ENCODE measurements at places on chromosomes 5 and 9.

DNA sequence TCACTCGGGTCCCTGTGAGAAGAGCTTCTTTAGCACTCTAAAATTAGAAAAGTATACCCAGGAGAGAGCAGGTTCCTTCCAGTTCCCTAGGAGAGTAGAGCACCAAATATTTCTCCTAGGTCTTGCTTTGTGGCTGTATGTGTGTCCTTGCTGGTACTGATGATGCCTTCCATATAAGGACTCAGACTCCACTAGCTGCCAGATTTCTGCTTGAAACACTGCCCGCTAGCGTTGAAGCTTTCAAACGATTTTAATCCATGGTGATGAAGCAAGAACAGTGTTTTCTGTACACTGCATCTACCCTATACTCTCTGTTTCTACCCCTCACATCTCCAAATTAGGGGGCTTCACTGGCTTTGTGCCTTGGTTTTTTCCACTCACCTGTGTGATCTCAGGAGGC, 2.4 kb upstream of the SMC2 start:
- no peak for DNase-seq

DNA sequence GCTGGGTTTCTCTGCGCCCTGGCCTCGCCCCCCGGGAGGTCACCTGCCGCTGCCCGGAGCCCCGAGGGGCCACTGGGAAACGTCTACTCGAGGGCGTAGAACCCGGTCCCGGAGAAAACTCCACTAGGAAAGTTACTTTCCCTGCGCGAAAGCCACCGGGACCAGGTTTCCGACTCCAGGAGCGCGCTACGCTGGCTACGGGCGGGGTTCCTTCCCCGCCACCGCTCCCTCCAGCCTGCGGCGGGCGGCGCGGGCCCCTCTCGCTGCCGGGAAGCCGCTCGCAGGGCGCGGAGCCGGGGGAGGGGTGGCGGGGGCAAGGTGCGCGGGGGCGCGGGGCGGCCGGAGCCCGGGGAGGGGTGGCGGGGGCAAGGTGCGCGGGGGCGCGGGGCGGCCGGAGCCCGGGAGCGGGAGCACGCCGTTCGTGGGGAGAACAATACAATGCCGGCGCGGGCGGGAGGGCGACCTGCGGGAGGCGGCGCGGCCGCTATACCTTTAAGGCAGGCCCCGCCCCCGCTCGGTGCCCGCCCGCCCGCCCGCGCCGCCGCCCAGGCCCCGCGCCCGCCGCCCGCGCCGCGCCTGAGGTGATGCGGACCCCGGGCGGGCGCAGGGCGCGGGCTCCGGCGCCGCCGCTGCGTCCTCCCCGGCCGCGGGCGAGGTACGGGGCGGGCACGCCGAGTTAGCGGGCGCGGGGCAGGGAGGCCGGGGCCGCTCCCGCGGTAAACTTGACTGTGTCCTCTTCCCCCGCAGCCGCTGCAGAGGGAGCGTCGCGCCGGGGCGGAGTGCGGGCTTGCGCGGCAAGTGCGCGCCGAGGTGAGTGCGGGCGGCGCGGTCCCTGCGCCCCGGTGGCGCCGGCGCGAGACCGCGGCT, 278.1 kb downstream of the AOPEP start:
- no peak for DNase-seq

DNA sequence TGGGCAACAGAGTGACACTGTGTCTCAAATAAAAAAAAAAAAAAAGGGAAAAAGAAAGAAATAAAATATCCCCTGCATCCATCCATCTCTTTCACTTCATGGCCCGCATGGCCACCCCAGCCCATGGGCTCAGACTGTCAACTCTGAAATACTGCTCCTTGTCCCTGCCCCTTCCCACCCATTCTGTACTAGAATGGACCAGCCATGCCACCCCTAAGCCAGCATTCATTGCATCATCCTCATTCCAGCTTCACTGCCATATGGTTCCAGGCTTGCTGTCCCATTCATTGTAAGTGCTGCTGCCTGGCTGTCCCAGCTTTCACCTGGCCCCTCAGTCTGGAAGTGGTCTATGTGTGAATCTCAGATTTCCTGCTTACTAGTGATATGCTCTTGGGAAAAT, 46.2 kb downstream of the SPRY4 start:
- DNase-seq, result no peak

DNA sequence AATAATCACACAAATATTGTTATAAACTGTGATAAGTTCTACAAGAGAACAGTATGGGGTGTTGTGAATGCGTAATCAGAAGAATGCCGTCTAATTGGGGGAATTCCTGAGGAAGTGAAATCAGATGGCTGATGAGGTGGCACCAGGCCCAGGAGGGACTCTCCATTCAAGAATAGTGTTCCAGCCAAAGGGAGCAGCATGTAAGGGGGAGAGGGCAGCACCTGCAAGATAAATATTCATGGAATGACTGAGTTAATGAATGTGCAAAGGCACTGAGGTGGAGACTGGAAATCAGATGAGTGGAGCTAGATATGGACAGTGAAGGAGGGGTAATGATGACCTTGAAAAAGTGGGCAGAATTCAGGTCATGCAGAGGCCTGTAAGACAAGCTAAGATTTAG, 250.6 kb downstream of the ARRDC3 start:
- DNase-seq, result no peak

DNA sequence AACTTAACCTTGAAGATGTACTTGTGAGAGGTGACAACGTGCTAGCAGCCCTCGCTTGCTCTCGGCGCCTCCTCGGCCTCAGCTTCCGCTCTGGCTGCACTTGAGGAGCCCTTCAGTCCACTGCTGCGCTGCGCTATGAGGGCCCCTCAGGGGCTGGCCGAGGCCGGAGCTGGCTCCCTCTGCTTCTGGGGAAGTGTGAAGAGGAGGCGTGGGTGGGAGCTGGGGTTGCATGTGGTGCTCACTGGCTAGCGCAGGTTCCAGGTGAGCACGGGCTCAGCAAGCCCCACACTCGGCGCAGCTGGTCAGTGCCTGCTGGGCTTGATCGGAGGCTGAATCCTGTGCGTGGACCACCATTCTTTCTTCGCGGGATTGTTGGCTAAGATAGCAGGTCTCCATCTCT, 166.1 kb downstream of the MRPS30 start:
- no peak for DNase-seq

- no peak for DNase-seq
Observed at GRCh38 chr5:71816307-71816706, 97.2 kb downstream of the CARTPT start.

DNA sequence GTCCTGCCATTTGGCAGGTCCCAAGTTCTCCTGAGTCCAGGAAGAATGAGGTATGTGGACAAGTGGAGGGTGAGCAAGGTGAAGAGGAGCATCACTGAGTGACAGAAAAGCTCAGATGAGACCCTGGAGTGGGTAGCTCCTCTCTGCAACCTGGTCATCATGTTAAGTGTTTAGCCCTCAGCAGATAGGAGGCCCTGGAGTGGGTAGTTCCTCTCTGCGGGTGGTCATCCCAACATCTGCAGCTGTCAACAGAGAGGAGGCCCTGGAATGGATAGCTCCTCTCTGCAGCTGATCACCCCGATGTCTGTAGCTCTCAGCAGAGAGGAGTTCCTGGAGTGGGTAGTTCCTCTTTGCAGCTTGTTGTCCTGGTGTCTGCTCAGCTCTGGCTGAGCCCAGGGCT, 48.4 kb downstream of the NDUFAF2 start:
- DNase-seq, result no peak

DNA sequence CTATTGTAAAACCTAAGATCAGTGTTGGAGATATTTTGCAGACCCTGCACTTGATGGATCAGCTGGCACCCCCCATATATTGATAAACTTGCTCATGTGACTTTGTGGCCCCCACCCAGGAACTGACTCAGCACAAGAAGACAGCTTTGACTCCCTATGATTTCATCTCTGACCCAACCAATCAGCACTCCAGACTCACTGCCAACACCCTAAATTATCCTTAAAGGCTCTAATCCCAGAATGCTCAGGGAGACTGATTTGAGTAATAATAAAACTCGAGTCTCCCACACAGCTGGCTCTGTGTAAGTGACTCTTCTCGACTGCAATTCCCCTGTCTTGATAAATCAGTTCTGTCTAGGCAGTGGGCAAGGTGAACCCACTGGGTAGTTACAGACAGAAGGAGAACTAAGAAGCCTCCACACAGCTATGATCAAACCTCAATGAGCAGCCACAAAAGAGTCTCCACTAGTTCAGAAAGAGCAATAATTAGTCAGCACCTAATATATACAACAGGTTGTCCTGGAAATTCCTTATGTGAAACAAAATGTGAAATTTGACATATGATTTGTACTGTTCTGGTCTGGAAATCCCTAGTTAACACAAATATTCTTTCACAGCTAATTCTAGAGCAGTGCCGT, 52.2 kb downstream of the ACTL7B start:
- DNase-seq, result no peak

- DNase-seq, result no peak
Observed at GRCh38 chr5:31581498-31582099, 49.5 kb downstream of the C5orf22 start.

DNA sequence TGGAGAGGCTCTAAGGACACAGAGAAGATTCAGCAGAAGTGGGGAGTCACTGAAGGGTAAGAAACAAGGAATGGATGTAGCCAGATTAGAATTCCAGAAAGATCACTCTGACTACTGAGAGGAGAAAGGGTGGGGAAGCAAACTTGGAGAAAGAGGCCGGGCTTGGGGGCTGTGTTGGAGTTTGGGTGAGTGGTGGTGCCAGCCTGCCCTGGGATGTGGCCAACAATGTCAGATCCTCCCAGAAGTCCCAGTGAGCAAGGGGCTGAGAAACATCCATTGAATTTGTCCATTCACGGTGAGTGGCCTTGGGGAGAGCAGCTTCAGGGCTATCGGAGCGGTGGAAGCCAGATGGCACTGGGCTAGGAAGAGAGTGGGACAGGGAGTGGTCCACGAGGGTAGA, 60.4 kb downstream of the COL15A1 start:
- no peak for DNase-seq

DNA sequence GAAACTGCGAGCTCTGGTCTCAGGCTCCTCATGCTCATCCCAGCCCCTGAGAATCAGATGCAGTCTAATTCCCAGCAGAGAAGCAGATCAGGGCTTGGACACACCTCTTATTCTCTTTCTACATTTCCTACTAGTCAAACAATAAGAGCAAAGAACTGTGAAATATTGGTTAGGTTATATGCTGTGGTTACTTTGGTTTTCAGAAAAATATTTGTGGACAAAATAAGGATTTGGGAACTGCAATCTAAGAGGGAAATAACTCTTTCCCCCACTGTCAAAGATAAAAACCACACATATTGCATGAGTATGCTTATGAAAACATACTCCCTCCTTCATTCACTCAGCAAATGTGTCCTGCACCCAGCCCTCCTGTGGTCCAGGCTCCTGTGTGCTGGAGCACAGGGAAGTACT, 164.5 kb upstream of the S1PR3 start:
- no peak for DNase-seq

- DNase-seq, result peak; percentile 63
Observed at GRCh38 chr5:10233505-10233904, 16.2 kb downstream of the ATPSCKMT start.

DNA sequence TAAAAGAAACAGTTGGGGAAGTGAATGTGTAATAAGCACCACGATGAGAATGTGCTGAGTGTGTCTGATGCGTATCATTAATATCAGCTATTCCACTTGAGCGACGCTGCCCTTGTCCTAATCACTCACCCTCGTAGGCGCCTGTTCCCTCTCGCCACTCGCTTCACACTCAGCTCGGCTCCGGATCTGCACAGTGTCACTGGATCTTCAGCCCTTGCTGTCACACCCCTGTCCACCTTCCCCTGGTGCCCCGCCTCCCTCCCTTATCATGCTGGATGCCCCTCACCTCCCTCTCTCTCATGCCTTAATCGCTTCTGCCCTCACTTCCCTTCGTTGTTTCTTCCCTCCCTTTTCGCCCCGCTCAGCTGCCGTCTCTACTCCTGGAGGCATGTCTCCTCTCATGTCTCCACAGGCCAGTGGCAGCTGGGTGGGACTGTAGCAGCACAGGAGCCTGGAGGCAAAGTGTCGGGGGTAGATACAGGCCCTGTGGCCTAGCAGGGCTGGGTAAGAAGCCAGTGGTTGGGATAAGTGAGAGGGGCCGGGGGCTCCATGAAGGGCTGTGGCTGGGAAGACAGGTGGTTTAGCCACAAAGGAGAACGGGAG, 43.5 kb downstream of the ANKDD1B start:
- no peak for DNase-seq

GRCh38 chr9:93677048-93677571, 100.7 kb downstream of the PHF2 start:
- DNase-seq, result no peak

DNA sequence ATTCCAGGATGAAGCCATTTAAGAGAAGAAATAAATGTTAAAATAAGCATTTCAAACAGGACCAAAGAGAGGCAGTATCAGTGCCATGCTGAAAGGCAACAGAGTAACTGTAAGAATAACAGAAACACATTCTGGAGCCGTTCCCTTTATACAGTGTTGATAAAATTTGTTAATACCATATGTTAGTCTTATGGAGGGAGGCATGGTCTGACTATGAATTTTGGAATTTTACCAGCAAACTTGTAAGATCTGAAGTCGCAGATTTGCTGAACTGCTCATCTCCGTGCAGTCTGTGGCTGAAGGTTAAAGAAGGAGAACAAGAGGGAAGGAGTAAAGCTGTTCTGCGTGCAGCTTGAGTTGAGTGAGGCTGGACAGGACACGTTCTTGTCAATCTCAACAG, 508.4 kb downstream of the NFIB start:
- DNase-seq, result no peak

DNA sequence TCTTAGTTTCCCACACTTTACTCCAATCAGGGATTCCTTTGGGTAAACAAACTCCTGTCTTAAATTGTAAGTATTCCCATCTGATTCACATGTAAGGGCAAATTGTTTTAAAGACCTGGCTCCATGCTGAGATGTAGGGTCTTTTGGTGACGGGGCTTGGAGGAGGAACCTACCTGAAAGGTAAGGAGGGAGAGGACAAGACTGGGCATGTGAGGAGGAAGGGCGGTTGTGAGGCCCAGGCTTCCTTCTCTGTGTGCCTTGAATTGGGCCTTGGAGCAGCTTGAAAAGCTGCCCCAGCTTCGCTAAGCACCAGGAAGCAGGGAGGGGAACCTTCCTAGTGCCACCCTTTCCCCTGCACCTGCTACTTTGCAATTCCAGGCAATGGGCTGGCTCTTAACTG, 86.8 kb downstream of the C9orf152 start:
- DNase-seq, result no peak

DNA sequence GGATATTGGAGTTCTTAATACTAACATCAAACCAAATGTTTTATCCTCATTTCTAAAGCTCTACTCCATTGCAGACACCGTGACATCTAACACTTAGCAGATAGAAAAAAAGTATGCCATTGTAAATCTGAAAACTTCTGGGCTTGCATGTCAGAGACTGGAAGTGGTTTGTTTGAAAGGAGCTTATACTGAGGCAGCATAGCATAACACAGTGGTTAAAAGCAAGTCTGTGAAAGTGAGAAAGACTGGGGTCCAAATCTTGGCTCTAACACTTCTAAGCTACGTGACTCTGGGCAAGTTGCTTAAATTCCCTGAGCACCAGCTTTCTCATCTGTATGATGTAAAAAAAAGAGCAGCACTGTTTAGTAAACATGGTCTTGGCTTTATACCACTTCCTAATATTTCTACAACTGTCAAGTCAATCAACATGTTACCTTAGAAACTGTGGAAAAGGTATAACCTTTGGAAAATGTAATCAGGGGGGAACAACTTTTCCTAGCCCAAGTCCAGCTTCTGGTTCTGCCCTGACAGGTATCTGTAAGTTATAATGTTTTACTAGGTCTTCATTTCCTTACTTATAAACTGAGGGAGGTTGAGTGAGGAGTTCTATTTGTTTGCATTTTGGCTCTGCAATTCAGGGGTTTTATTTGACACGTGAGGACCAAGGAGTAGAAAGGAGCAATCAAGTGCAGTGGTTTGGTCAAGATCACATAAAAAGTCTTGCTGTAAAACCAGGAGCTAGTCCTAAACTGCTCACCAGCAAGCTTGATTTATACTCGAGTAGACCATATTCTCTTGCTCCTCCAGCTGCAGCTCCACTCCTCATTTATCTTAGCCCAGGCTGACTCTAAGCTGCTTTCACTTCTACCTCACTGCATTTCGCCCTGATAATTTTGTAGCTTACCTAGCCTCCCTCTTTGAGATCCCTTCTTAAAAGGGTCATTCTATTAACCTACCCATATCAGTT, 541.0 kb downstream of the RAB3C start:
- DNase-seq, result no peak
